Activated naive CD8-positive, alpha-beta T cell treated with anti-CD3 and anti-CD28 coated beads, Interleukin-2, amount 50 U/mL, for 24 hours (primary cell): ENCODE measurements at places on chromosomes 2 and 18.

GRCh38 chr2:84844141-84844540, 36.7 kb downstream of the TRABD2A start:
- no peaks in the 10 kb centered on the region for H3K27me3 ChIP-seq
- H3K36me3 ChIP-seq, result peaks cover 19% of the 10 kb centered on the region
- peaks cover 92% of the 10 kb centered on the region for H3K4me1 ChIP-seq
- H3K4me3 ChIP-seq, result peak overlapping the region; percentile 67
- peak overlapping the region; percentile 91 for H3K27ac ChIP-seq

DNA sequence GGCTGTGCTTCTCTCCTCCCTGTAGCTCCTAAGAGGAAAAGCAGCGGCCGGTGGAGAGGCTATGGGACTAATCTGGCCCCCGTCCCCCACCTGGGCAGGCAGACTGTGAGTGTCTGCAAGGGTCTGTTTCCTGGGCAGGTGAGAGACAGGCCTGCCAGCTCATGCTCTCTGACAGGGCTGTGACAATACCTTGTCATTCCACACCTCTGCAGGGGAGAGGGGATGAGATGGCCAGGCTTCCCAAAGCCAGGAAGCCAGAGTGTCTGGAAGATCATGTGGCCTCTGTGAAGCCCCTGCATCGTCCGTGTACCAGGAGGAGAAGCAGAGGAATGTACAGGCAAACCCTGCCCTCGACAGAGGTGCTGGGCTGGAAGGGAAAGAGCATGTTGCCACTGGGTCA, 142.5 kb upstream of the GATA6 start:
- no peaks in the 10 kb centered on the region for H3K27me3 ChIP-seq
- DNase-seq, result no peak
- H3K36me3 ChIP-seq, result no peaks in the 10 kb centered on the region
- no peak overlapping the region for H3K4me3 ChIP-seq

DNA sequence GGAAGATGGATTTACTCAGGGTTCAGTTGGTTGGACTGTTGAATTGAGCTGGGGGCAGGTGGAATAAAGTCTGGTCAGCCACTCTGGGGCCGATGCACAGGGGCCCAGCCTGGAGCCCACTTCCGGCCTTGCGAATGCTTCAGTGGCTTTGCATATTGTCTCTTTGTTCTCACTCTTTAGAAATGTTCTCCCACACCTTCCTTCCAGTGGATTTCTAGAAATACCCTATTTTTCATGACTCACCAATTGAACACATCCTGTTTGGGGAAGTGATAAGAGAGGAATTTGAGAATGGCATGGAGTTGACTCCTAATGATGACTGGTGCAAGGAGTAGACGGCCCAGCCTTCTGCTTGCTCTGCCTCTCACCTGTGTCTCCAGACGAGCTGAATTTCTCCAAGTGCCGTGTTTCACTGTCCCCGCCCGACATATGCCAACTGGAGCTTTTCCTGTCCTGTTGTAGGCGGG, 28.1 kb downstream of the ASAP2 start:
- no peaks in the 10 kb centered on the region for H3K4me1 ChIP-seq
- no peak overlapping the region for H3K4me3 ChIP-seq
- no peaks in the 10 kb centered on the region for H3K36me3 ChIP-seq
- H3K27ac ChIP-seq, result no peak overlapping the region

- no peaks in the 10 kb centered on the region for H3K4me1 ChIP-seq
- H3K27ac ChIP-seq, result no peak overlapping the region
- no peak overlapping the region for H3K4me3 ChIP-seq
- no peak for DNase-seq
These were observed 30.6 kb downstream of the GFPT1 start for GRCh38 chr2:69356471-69356870.

- H3K4me3 ChIP-seq, result no peak overlapping the region
- peak overlapping the region; percentile 34 for H3K27ac ChIP-seq
These were observed 78.7 kb downstream of the ICOS start for GRCh38 chr2:204015118-204015843.

- H3K4me3 ChIP-seq, result no peak overlapping the region
- peaks cover 38% of the 10 kb centered on the region for H3K4me1 ChIP-seq
- no peak for DNase-seq
- peaks cover 40% of the 10 kb centered on the region for H3K36me3 ChIP-seq
- no peaks in the 10 kb centered on the region for H3K27me3 ChIP-seq
- H3K27ac ChIP-seq, result no peak overlapping the region
These were observed 21.9 kb downstream of the PPP4R3B start for GRCh38 chr2:55595536-55595935.

DNA sequence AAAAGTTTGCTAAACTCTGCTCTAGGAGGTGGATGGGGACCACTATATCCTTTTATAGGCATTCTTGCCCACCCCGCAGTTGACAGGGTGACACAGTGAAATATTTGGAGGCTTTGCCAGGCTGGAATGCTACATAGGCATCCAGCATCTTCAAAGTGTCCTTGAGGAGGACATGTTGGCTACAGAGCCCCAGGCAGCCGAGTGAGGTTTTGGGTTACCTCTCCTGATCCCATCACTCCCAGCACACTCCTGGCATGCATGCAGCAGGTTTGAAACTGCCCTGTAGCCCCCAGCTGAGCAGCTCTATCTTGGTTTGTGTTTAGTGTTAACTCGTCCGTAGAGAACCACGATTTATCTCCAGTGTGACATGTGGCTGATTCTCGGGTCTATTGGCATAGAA, 7.3 kb downstream of the FOSL2 start:
- no peak overlapping the region for H3K27ac ChIP-seq
- no peak for DNase-seq
- peaks cover 59% of the 10 kb centered on the region for H3K36me3 ChIP-seq
- H3K27me3 ChIP-seq, result no peaks in the 10 kb centered on the region
- H3K4me1 ChIP-seq, result peaks cover 31% of the 10 kb centered on the region

GRCh38 chr18:54737986-54738385, 90.3 kb upstream of the RAB27B start:
- no peak overlapping the region for H3K27ac ChIP-seq
- H3K4me1 ChIP-seq, result peaks cover 2% of the 10 kb centered on the region
- DNase-seq, result no peak
- H3K36me3 ChIP-seq, result no peaks in the 10 kb centered on the region
- no peak overlapping the region for H3K4me3 ChIP-seq
- H3K27me3 ChIP-seq, result no peaks in the 10 kb centered on the region

- H3K4me3 ChIP-seq, result no peak overlapping the region
- DNase-seq, result no peak
- peaks cover 6% of the 10 kb centered on the region for H3K27me3 ChIP-seq
- H3K36me3 ChIP-seq, result no peaks in the 10 kb centered on the region
- H3K27ac ChIP-seq, result no peak overlapping the region
- H3K4me1 ChIP-seq, result no peaks in the 10 kb centered on the region
These were observed 27.2 kb upstream of the KCNF1 start for GRCh38 chr2:10884574-10884975.

- no peaks in the 10 kb centered on the region for H3K36me3 ChIP-seq
- H3K27ac ChIP-seq, result no peak overlapping the region
- H3K4me3 ChIP-seq, result no peak overlapping the region
- no peak for DNase-seq
These were observed 158.3 kb upstream of the NDUFV2 start for GRCh38 chr18:8943900-8944870.

DNA sequence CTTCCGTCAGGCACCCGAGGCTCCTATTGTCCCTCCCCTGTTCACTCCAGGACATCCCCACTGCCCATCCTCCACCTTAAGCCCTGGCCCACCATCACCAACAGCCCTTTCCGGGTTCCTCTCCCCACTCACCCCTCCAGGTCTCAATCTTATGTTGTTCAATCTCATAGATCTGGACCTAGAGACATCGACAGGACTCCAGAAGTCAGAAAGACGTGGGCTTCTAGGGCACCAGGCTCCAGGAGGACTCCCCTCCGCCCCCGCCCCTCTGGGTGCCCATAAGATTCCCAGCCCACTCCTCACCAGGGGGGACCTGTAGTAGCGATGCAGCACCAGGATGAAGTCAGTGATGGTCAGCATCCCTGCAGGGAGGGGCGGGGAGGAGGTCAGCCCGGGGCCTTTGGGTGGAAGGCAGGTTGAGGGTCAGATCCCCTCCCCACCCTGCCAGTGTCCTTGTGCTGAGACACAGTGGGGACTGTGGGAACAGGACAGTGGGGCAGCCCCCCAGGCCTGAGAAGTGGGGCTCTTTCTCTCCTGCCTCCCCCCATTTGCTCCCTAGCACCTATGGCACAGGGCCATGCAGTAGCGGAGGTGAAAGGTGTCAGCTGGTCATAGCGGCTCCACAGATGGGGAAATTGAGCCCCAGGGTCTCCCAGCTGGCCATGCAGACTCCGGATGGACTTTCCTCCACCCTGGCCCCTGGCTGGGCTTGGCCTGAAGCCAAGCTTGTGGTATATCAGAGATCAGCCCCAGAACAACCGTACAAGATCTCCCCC, 3.7 kb downstream of the PRKAG3 start:
- no peaks in the 10 kb centered on the region for H3K36me3 ChIP-seq
- no peak for DNase-seq
- H3K27ac ChIP-seq, result no peak overlapping the region
- no peak overlapping the region for H3K4me3 ChIP-seq

DNA sequence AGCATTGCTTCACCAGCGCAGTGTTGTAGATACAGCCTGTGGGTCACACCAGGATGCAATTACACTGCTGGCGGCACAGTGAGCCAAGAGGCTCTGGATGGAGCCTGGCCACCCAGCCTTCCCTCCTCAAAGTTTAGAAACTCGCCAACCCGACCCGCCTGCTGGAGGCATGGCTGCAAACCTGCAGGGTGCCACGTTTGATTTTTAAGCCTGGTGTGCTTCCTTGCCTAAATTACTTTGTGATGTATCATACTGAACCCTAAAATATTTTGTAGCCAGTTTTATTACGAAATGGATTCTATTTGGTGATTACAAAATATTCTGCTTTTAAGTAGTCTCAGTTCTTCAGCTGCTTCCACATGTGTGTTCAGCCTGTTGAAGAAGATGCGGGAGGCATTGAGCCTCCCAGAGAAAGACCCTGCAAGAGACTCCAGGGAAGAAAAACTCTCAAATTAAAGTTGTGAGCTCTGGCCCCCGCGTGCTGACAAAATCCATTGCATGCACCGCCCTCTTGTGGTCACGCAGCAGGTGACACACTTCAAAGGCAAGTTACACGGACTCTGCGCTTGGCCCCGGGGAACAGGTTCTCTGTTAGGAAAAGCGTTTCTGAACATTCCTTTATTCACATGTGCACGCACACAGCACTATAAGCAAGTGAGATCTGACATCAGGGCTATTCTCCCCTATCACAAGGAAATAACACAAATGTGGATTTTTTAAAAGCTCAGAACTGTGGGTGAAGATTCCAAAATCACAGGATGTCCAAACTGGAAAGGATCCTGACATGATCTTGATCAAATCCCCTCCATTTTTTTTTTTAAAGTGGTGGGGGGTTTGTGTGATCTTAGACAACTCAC, 63.0 kb upstream of the TWIST2 start:
- H3K4me1 ChIP-seq, result peaks cover 1% of the 10 kb centered on the region
- H3K27ac ChIP-seq, result no peak overlapping the region
- H3K27me3 ChIP-seq, result peaks cover 9% of the 10 kb centered on the region
- DNase-seq, result peak; percentile 63

DNA sequence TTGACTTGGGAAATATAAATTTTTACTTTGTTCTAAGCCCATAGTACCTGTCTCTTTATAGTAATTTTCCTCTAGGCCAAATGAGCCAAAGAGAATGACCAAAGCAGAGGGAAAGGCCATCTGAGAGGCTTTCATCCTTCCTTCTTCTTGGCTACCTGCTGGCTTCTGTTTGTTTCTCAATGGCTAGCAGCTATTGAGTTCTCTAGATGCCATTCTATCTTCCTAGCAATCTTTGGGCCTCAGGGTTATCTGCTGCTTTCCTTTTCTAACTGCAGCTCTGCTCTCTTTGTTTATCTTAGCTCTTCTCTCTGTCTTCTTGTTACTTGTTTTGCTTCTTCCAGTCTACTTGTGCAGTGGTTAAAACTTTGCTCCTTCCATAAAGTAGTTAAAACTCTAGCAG, 601.1 kb upstream of the NRXN1 start:
- H3K36me3 ChIP-seq, result no peaks in the 10 kb centered on the region
- DNase-seq, result no peak
- no peak overlapping the region for H3K27ac ChIP-seq
- no peaks in the 10 kb centered on the region for H3K4me1 ChIP-seq

DNA sequence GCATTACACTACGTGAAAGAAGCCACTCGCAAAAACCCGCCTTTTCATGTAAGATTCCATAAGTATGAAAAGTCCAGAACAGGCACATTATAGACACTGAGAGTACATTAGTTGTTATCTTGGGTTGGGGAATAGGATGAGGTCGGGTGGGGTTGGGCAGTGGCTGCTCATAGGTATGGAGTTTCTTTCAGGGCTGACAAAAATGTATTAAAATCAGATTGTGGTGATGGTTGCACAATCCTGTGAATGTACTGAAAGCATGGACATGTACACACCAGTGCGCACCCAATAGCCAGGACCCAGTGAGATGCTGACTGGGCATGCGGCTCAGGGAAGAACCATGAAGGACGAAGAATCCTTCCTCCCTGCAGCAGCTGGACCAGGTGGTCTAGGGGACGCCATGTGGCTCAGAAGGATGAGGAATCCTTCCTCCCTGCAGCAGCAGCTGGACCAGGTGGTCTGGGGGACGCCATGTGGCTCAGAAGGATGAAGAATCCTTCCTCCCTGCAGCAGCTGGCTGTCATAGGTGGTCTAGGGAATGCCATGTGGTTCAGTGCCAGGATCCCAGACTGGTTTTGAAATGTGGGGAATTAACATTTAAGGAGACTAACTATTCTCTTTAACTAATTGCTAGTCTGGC, 50.1 kb downstream of the MBP start:
- no peaks in the 10 kb centered on the region for H3K27me3 ChIP-seq
- H3K27ac ChIP-seq, result no peak overlapping the region
- H3K36me3 ChIP-seq, result peaks cover 26% of the 10 kb centered on the region
- no peak overlapping the region for H3K4me3 ChIP-seq
